CD4-positive, alpha-beta T cell treated with Interleukin-4 for 4 hours (primary cell): ENCODE measurements at places on chromosomes 7 and 10.

DNA sequence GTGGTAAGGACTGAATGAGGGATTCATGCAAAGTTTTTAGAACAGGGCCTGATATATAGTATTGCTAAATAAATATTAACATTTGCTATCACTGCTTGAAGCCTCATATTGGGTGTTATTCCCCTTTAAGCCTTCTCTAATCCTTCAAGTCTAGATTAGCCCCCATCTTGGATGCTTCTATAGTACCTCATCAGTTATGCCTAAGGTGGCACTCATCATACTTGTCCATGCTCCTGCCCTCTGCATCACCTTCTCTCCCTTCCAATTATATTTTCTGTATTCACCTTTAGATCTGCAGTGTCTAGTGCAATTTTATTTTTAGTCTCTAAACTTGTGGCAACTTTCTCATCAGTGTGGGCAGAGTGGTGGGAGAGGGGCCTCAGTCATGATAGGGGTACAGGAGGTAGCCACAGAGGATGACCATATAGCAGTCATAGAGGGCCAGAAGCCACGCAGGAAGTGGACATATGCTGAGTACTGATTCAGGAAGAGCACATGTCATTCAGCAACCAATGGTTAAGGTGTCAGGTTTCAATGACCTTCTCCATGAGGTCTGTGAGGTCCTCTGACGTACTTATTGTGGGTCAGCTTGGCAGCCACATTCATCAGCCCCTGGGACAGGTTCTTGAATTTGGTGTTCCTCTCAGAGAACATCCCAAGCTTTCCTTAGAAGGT, 2.5 kb downstream of the ENTPD1 start:
- no peak for DNase-seq

GRCh38 chr10:1594372-1595241, 142.7 kb downstream of the ADARB2 start:
- DNase-seq, result no peak

GRCh38 chr7:4745971-4746919, 29.2 kb upstream of the AP5Z1 start:
- peak; percentile 51 for DNase-seq

- no peak for DNase-seq
These were observed 113.8 kb upstream of the ITGB1 start for GRCh38 chr10:33071857-33072256.

- no peak for DNase-seq
These were observed 102.6 kb upstream of the AGR3 start for GRCh38 chr7:16984375-16984774.

DNA sequence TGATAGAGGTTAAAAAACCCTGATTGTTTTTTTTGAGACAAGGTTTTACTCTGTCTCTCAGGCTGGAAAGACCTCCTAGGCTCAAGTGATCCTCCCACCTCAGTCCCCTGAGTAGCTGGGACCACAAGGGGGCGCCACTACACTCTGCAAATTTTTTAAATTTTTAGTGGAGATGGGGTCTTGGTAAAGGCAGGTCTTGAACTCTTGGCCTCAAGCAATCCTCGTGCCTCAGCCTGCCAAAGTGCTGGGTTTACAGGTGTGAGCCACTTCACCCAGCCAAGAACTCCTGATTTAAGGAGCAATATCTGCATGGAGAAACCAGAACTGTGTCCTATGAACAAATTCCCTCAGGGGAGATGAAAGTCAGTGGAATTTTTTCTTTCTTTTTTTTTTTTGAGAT, 7.3 kb upstream of the KLHDC10 start:
- DNase-seq, result peak; percentile 48

DNA sequence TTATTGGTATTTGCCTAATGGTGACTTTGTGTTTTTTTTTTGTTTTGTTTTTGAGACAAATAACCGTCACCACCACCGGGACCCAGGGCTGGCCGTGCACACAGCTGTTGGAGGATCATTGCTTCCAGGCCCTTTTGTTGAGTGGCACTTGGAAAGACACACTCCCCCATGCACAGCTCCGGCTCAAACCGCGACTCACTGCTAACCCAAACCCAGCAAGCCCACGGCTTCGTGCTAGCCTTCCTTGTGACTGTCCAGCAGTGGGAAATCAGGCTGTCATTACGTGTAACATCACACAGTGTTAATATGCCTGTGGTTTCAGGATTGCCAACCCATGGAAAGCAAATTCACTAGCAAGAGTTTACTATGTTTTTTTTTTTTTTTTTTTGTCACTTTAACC, 17.4 kb downstream of the BNIP3 start:
- no peak for DNase-seq

DNA sequence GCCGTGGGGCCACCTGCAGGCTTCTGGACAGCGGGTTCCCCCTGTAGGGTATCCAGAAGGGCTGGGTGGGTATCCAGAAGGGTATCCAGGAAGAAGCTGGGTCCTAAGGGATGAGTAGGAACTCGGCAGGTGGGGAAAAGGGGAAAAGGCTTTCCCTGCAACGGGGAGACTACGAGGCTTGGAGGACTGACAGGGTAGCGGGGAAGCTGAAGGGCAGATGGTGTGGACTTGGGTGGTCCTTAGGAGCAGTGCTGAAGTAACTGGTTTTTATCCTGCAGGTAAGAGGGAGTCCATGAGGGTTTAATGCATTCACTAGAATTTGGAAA, 525 bp downstream of the UBE2D4 start:
- no peak for DNase-seq

DNA sequence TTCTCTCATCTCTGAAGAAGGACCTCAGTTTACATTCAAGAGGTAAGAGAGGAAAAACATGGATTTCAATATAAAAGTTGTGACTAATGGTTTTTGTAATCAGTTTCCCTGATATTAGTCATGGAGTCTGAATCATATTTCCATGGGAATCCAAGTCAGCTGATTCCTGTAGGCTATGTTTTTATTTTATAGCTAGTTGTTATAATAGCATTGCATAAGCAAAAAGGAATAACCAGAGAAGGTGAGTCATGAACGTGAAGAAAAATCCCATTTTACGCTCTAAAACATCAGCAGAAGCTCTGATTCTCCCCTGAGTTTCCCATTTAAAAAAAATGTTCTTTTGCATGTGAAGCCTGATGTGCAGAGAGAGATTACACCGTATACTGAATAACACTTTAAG, 299.3 kb downstream of the SFMBT2 start:
- no peak for DNase-seq

- no peak for DNase-seq
These were observed 370.6 kb upstream of the IGFBP3 start for GRCh38 chr7:46291601-46292150.

DNA sequence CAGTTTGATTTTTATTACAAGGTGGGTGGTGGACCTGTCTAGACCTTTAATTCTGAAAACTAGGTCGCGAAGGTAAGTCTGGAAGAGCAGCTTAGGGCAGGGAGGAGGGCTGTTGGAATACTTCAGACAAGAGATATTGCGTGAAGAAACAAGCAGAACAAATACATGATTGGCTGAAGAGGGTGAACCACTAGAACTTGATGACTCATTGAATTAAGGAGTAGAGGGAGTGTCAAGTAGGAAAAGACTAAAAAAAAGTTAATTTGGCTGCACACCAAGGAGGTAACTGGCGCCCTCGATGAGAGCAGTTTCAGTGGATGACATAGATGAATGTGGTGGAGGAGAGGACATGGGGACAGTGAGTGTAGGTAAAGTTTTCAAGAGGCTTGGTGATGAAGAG, 41.3 kb downstream of the WNT2 start:
- DNase-seq, result no peak

DNA sequence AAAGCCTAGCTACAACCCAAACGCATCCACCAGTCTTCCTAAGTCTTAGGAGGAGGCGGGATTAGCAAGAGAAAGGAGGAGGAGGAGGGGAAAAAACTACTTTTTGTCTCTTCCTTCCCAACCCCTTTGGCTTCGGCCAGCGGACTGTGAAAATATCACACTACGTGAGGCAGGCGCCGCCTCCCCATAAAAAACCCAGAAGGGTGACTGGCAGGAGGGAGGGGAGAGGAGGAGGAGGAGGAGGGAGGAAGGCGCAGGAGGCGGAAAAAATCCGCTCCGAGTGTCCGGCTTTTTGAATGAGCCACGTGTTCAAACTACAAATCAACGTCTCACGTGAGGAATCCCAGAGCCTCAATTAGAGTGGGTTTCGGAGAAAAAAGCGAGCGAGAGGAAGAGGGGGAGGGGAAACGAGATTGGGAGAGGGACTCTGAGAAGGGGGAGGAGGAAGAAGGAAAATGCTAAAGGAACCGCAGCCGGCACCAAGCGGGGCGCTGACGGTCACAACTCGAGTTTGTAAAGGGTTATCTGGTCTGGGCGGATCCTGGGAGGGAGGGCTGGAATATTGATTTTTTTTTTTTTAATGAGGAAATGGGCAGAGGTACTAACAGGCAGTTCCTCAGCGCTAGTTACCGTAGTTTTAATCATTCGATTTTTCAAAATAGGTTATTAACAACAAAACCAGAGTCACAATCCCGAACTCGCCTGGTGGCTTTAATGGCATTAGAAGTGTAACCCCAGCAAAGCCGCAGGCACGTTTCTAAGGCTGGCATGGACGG, at the start of gene IGF2BP3:
IGF2BP3 (minus strand) TSS at position 162 of the 776 bp plus-strand sequence. CDS start 381 bp downstream, outside the sequence.
- no peak for DNase-seq

DNA sequence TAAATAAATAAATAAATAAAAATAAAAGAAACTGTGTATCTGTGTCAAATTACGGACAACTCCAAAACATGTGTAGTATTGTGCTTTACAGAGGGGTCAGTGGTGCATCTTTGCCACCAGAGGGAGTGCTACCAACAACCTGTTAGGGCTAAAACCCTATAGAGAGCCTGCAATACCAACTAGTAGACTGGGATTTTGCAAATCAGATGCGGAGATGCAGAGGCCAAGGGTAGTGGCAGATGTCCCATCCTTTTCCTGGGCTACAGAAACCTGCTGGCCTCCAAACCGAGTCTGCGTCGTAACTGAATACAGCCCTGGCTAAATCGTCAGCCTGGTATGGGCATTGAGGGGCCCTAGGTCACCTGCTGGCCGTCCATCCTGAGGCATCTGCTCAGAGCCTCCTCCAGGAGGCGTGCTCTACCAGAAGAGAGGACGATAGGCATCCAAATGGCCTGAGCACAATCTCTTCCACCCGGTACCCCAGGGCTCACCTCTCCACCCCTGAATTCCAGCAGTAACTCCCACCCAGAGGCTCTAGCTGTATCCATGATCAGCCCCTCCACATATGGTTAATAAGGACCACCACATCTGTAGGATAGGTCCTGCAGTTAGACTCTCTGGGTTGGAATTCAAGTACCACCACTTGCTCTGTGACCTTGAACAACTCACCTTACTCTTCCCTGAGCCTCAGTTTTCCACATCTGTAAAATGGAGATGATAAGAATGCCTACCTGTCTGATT, 6.2 kb upstream of the RRP12 start:
- peak; percentile 84 for DNase-seq

GRCh38 chr10:123160311-123160980, 6.2 kb downstream of the BUB3 start:
- DNase-seq, result peak; percentile 70

DNA sequence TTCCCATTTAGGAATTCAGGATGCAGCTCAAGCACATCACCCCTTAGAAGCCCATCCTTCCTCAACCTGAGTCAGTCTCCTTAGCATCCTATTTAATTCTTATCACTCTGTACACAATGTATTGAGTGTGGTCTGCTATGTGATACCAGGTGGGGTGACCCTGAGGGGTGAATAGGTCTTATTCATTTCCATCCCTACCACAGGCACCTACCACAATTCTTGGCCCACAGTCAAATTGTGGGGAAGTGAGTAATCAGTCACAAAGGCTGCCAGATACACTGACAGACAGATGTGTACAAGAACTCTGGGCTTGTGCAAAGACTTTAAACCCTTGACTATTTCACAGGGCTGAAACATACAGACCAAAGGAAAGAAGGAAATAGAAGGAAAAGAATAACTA, 560.5 kb downstream of the PARD3 start:
- no peak for DNase-seq

- DNase-seq, result no peak
These were observed 27.6 kb downstream of the ABCC2 start for GRCh38 chr10:99809931-99810615.
